Type B pancreatic cell (in vitro differentiated cells): ENCODE measurements at places on chromosomes 13 and 19. TPM values are rescaled to one million over a fixed set of nuclear protein-coding genes. Genes with fewer than 3 reads are reported as not detected.

Gene NLRP11
- not detected in 2 replicates for total RNA-seq

Gene AKT2
- total RNA-seq = 138 and 149 TPM in 2 replicates

Gene DIAPH3
- 8.6 and 16.9 TPM in 2 replicates for total RNA-seq

Gene GMIP
- total RNA-seq = 15.3 and 15.9 TPM in 2 replicates

Gene GPC6
- total RNA-seq = 8.4 and 30.5 TPM in 2 replicates

Gene IGSF23
- 0.93 TPM in 1 of 2 replicates, not detected in the other for total RNA-seq

Gene CFAP97D2
- total RNA-seq = not detected in 2 replicates

Gene OR7D2
- 0.57 and 1.3 TPM in 2 replicates for total RNA-seq

Gene ZNF790
- total RNA-seq = 10.0 and 10.1 TPM in 2 replicates

- DNase-seq = no peak
- H3K27ac ChIP-seq = no peak overlapping the region
These were observed 7.8 kb upstream of the URI1 start for GRCh38 chr19:29934257-29934656.

- peak overlapping the region; percentile 86 for H3K27ac ChIP-seq
- peak overlapping the region; percentile 65 for H3K4me3 ChIP-seq
- H3K4me1 ChIP-seq = peaks cover 23% of the 10 kb centered on the region
- no peak for DNase-seq
These were observed 3.1 kb downstream of the GIPC1 start for GRCh38 chr19:14492756-14493337.

GRCh38 chr13:32902874-32903273 lies 113.3 kb upstream of the KL start:
- no peak overlapping the region for H3K4me3 ChIP-seq
- no peaks in the 10 kb centered on the region for H3K27me3 ChIP-seq
- no peak overlapping the region for H3K27ac ChIP-seq
- peaks cover 5% of the 10 kb centered on the region for H3K4me1 ChIP-seq
- H3K36me3 ChIP-seq = peaks cover 3% of the 10 kb centered on the region
- DNase-seq = no peak

- H3K27me3 ChIP-seq = no peaks in the 10 kb centered on the region
- H3K27ac ChIP-seq = no peak overlapping the region
- H3K4me3 ChIP-seq = no peak overlapping the region
- H3K4me1 ChIP-seq = peaks cover 8% of the 10 kb centered on the region
- DNase-seq = no peak
- no peaks in the 10 kb centered on the region for H3K36me3 ChIP-seq
These were observed 177.3 kb downstream of the PCDH9 start for GRCh38 chr13:67052550-67053490.

- no peak overlapping the region for H3K27ac ChIP-seq
- H3K4me3 ChIP-seq = no peak overlapping the region
- peaks cover 6% of the 10 kb centered on the region for H3K4me1 ChIP-seq
- no peaks in the 10 kb centered on the region for H3K36me3 ChIP-seq
These were observed 121.1 kb downstream of the RAP2A start for GRCh38 chr13:97555034-97555433.

GRCh38 chr13:50222569-50223332 lies 207.5 kb downstream of the KCNRG start:
- peak overlapping the region; percentile 71 for H3K4me3 ChIP-seq
- DNase-seq = no peak

DNA sequence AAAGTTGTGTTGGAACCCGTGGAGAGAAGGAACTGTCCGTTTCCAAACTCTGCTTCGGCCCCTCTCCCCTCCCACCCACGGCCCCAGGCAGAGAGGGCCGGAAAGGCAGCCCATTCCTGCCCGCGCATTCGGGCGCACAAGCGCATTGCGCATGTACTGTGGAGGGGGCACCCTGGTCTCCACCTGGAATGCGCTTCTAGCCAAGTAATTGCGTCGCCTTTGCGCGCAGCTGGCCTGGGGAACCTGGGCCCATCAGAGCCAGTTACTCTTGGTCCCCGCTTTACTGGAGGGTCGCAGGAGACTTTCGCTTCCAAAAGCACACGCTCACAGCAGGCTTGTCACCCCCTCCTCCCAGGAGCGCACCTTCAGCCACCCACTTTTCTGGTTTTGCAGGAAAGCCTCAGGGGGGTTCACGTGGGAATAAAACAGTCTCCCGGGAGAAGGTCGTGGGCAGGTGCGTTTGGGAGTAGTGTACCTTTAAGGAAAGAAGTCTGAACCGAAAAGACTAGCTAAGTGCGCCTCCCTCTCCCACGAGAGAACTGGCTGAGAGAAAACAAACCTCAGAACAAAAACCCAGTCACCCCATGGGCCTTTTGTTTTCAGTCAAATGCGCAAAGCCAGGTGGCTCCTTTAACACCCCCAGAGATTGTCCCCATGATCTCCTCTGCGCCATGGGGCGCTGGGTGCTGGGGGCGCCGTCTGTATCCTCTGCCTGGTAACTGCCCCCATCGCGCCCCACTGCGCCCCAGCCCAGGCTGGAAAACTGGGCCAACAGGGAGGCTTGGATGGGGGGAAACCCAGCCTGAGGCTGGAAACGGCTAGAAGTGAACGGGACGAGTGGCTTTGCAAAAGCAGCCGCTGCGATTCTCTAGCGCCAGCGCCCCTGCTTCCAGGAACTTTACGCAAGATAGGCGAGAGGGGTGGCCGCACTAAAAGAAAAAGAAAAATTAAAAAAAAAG lies 28.5 kb downstream of the GSX1 start:
- no peak overlapping the region for H3K4me3 ChIP-seq
- H3K27me3 ChIP-seq = peaks cover 94% of the 10 kb centered on the region
- DNase-seq = no peak
- no peaks in the 10 kb centered on the region for H3K36me3 ChIP-seq
- H3K27ac ChIP-seq = no peak overlapping the region
- no peaks in the 10 kb centered on the region for H3K4me1 ChIP-seq

GRCh38 chr19:51359294-51359693 lies 6.9 kb downstream of the ETFB start:
- peak overlapping the region; percentile 6 for H3K27ac ChIP-seq
- peaks cover 32% of the 10 kb centered on the region for H3K4me1 ChIP-seq
- H3K36me3 ChIP-seq = no peaks in the 10 kb centered on the region
- no peaks in the 10 kb centered on the region for H3K27me3 ChIP-seq

GRCh38 chr19:40217027-40217810 lies 965 bp downstream of the TTC9B start:
- H3K27me3 ChIP-seq = peaks cover 62% of the 10 kb centered on the region
- no peak for DNase-seq
- peak overlapping the region; percentile 92 for H3K27ac ChIP-seq
- H3K4me3 ChIP-seq = peak overlapping the region; percentile 64
- peaks cover 12% of the 10 kb centered on the region for H3K4me1 ChIP-seq

DNA sequence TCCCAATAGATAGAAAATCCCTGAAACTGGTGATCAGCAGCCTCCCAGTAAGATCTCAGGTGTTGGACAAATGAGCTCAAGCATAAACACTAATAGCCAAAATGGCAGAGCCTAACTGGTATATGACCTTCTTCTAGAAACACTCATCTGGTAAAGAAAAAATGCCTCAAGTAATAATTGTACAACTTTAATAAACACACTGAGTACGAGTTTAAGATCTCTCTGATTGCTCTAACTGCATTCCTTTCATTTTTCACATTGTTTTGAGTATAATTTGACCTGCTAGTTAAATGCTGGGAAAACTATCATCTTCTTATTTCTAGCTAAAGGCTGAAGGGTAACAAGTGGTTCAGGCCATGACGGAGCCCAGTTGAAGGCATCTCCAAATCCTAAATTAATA lies 2009.5 kb upstream of the PCDH20 start:
- no peaks in the 10 kb centered on the region for H3K27me3 ChIP-seq
- no peak overlapping the region for H3K4me3 ChIP-seq
- no peak overlapping the region for H3K27ac ChIP-seq
- no peaks in the 10 kb centered on the region for H3K36me3 ChIP-seq

GRCh38 chr19:43437712-43438111 lies 23.0 kb downstream of the TEX101 start:
- H3K27ac ChIP-seq = no peak overlapping the region
- no peaks in the 10 kb centered on the region for H3K4me1 ChIP-seq
- peaks cover 10% of the 10 kb centered on the region for H3K27me3 ChIP-seq
- H3K4me3 ChIP-seq = no peak overlapping the region
- H3K36me3 ChIP-seq = no peaks in the 10 kb centered on the region

DNA sequence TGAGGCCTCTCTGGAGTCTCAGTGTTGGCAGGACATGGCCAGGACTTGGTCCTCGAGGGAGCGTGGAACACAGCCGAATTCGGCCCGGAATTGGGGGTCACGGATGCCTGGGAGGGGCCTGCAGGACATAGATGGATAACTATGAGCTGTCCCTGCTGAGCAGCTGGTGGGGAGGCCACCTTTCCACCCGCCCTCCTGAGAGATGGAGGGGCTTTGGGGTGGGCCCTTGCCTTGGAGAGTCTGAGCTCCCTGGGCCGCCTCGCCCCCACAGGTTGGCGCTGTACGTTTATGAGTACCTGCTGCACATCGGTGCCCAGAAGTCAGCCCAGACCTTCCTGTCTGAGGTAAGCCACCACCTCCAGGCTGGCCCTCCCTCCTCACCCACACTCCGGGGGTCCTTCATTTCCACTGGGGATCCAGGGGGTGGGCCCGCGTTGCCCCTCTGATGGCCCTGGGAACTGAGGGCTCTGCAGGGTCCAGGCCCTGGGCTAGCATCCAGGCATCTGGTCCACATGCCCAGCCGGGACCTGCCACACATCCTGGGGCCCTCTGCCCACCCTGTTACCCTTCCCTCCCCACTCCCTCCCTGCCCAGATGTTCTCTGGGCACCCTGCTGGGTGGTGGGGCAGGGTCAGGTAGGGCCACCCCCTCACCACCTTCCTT lies 8.0 kb downstream of the SSBP4 start:
- H3K36me3 ChIP-seq = no peaks in the 10 kb centered on the region
- H3K4me3 ChIP-seq = no peak overlapping the region
- no peak overlapping the region for H3K27ac ChIP-seq
- no peaks in the 10 kb centered on the region for H3K27me3 ChIP-seq

DNA sequence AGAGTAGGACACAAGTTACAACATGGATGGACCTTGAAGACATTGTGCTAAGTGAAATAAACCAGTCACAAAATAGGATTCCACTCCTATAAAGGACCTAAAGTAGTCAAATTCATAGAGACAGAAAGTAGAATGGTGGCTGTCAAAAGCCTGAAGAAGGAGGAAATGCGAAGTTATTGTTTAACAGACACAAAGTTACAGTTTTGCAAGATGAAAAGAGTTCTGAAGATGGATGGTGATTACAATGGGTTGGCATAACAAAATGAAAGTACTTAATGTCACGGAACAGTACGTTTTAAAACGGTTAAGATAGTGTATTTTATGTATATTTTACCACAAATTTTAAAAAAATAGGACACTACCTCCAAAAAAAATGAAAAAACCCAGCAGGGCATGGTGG lies 34.8 kb downstream of the FOXO1 start:
- peaks cover 5% of the 10 kb centered on the region for H3K4me1 ChIP-seq
- H3K27me3 ChIP-seq = no peaks in the 10 kb centered on the region
- H3K27ac ChIP-seq = no peak overlapping the region
- H3K4me3 ChIP-seq = no peak overlapping the region

GRCh38 chr19:32542477-32543108 lies 38.4 kb upstream of the PDCD5 start:
- H3K27ac ChIP-seq = no peak overlapping the region
- H3K4me3 ChIP-seq = no peak overlapping the region
- no peaks in the 10 kb centered on the region for H3K36me3 ChIP-seq

GRCh38 chr13:27083183-27083582 lies 88.4 kb downstream of the USP12 start:
- H3K27me3 ChIP-seq = no peaks in the 10 kb centered on the region
- no peak for DNase-seq
- no peak overlapping the region for H3K4me3 ChIP-seq
- H3K36me3 ChIP-seq = peaks cover 49% of the 10 kb centered on the region
- H3K4me1 ChIP-seq = no peaks in the 10 kb centered on the region

GRCh38 chr13:113978741-113979481 lies 5.0 kb upstream of the C13orf46 start:
- no peak overlapping the region for H3K27ac ChIP-seq
- H3K4me1 ChIP-seq = no peaks in the 10 kb centered on the region
- no peaks in the 10 kb centered on the region for H3K27me3 ChIP-seq
- peaks cover 5% of the 10 kb centered on the region for H3K36me3 ChIP-seq

- DNase-seq = no peak
- H3K27me3 ChIP-seq = no peaks in the 10 kb centered on the region
- H3K4me3 ChIP-seq = no peak overlapping the region
- H3K4me1 ChIP-seq = no peaks in the 10 kb centered on the region
These were observed 111.8 kb downstream of the SGCG start for GRCh38 chr13:23292586-23292985.

- no peaks in the 10 kb centered on the region for H3K36me3 ChIP-seq
- no peak overlapping the region for H3K4me3 ChIP-seq
- H3K27me3 ChIP-seq = peaks cover 4% of the 10 kb centered on the region
- no peak for DNase-seq
- no peak overlapping the region for H3K27ac ChIP-seq
These were observed 665.0 kb upstream of the SLITRK6 start for GRCh38 chr13:86464193-86464592.

DNA sequence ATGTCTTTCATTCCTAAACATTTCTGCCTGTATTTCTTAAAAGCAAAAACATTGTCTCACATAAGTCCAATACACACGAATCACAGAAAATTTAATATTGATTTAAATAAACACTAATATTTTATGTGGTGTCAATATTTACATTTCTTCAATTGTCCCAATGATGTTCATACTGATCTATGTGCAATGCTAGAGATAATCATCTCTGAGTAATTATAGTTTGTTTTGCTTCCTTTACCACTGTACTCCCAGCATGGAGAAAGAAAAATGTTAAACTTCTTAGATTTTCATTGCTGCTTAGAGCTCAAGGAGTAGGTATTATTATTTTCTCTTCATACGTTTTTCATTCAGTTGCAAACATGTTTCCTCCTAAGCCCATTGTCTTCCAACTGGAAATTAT lies 434.2 kb upstream of the PRR20A start:
- no peaks in the 10 kb centered on the region for H3K4me1 ChIP-seq
- H3K27ac ChIP-seq = no peak overlapping the region
- H3K36me3 ChIP-seq = no peaks in the 10 kb centered on the region
- no peak overlapping the region for H3K4me3 ChIP-seq
- no peaks in the 10 kb centered on the region for H3K27me3 ChIP-seq

DNA sequence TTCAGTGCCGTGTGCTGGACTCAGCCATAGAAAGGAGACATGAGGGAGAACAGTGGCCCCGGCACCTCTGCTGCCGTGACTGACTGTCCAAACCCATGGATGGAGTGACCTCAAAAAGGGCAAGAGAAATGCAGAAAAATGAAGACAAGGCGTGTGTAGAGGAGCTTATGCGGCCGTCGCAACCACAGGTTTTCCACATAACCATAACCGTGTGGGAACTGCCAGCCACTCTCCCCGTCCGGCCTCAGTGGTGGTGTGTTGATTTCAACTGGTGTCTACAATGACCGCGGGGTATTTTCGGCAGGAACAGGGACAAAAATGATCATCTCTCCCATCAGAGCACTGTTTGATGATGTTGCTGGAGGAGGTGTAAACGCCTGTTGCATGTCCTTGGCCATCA lies 42.9 kb upstream of the F7 start:
- peaks cover 6% of the 10 kb centered on the region for H3K4me1 ChIP-seq
- no peak for DNase-seq
- peaks cover 4% of the 10 kb centered on the region for H3K36me3 ChIP-seq

GRCh38 chr19:3970808-3971598 lies at the start of gene DAPK3:
Gene DAPK3 (minus strand): TSS chr19:3971099. CDS start chr19:3969735, 1,364 bp downstream.
- H3K4me3 ChIP-seq = peak within 1 kb of the TSS; percentile 90
- peak; percentile 98 for DNase-seq
- peaks cover 27% of the 10 kb centered on the region for H3K4me1 ChIP-seq
- H3K27ac ChIP-seq = peak within 1 kb of the TSS; percentile 94

GRCh38 chr13:103810026-103810425 lies 743.8 kb upstream of the SLC10A2 start:
- H3K27ac ChIP-seq = no peak overlapping the region
- no peaks in the 10 kb centered on the region for H3K36me3 ChIP-seq
- DNase-seq = no peak
